Renal cortical epithelial cell (primary cell): ENCODE measurements at places on chromosomes 16 and 17.

DNA sequence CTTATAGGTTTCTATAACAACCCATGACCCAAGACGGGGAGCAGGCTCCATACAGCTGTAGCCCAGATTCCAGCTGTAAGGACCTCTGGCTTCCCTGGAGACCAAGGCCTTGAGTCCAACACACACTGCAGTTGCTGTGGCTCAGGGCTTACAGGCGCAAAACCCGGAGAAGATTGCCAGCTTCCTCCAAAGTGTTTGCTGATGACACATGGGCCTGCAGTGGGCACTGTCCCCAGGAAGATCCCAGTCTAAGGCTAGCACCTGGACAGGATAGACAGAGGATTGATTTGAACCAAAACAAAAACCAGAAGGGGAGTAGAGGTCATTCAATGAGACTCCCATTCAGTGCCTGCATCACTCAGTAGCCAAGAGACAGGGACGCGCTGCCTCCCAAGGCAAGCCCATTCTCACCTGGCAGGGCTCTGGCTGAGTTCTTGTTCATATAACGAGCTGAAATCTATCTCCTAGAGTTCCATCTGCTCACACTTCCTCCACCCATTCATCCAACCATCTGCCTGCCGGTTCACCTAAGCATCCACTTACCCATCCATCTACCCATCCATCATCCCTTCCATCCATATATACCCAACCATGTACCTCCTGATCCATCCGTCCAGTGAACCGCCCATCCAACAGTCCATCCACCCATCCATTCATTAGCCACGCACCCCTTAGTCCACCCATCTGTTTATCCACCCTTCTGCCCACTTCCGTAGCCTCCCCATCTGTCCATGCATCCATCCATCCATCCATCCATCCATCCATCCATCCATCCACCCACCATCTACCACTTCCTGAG is 10.2 kb downstream of the RAB11FIP4 start:
- DNase-seq: no peak

DNA sequence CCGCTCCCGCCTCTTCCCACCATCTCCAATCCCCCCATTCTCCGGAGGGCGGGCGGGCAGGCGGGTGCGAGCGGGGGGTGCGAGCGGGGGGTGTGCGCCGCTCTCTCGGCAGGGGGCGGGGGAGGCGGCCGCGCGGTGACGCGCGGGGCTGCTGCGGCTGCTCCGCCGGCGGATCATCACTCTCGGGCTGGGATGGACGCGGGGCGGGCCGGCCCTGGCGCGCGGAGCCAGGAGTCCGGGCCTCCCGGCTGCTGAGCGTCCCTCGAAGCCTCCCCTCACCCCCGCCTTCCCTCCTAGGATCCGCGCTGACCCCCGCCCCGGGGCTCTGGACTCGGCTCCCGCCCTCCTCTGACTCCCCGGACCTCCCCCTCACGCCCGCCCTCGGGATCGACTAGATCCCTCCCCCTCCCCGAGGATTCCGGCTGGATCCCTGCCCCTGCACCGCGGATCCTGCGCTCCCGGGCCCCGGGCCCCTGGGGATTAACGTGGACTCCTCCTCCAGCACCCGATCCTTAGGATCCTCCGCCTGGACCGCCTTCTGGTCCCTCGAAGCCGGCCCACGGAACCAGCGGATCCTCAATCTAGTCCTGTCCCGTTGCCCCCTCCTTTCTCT is 946 bp upstream of the TMEM256 start:
- no peak for DNase-seq

- no peak for DNase-seq
These were observed 363.9 kb upstream of the TNRC6C start for GRCh38 chr17:77594416-77595209.

GRCh38 chr17:8289103-8289397 is 580 bp downstream of the RANGRF start:
- no peak for DNase-seq

- peak; percentile 15 for DNase-seq
These were observed 782 bp downstream of the FAM83G start for GRCh38 chr17:19003543-19004420.

DNA sequence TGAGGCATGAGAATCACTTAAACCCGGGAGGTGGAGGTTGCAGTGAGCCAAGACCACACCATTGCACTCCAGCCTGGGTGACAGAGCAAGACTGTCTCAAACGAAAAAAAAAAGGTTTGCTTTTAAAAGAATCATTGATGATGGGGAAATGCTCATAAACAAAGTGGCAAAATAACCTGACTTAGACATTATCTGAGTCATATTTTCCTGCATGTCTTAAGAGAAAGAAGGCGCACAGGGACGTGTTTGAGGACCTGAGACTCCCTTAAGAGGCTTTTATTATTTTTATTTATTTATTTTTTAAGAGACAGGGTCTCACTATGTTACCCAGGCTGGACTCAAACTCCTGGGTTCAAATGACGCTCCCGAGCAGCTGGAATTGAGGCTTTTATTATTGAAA is 5.7 kb upstream of the PRPSAP1 start:
- DNase-seq: no peak

- DNase-seq: no peak
These were observed 98.3 kb downstream of the CMIP start for GRCh38 chr16:81542609-81543570.

GRCh38 chr17:67055041-67055443 is 10.7 kb downstream of the CACNG1 start:
- no peak for DNase-seq

DNA sequence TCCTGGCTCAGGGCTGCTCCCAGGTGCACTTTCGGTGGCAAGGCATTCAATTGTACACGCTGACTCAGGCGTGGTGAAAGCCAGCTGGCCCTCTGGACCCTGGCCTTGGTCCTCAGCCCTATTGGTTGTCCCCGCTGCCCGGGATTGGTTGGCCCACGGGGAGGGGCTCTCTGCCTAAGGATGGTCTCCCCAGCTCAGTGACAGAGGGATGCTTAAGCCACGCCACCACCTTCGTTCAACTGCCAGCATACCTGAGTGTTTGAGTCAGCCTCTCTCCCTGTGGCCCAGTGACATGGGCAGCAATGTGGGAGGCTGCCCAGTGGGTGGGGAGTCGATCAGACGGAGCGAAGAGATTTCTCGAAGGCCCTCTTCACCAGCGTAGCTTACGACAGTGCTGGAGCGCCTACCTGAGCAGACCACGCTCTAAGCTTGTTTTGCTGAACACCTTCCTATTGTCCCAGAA is 30.3 kb downstream of the IRF8 start:
- DNase-seq: peak; percentile 37

GRCh38 chr17:2734939-2735338 is 14.5 kb downstream of the CCDC92B start:
- DNase-seq: no peak
